ENCODE measurements at places on chromosomes 1 and 21.
A peak's percentile ranks its signal among the peaks of the same experiment; 100 is the strongest.

GRCh38 chr1:62444701-62445100, 7.9 kb downstream of the USP1 start:
- DNase-seq, result no peak

- DNase-seq, result no peak
These were observed 121.7 kb downstream of the ZZZ3 start for GRCh38 chr1:77560741-77561140.

GRCh38 chr1:186872291-186872690, 43.5 kb downstream of the PLA2G4A start:
- no peak for DNase-seq

DNA sequence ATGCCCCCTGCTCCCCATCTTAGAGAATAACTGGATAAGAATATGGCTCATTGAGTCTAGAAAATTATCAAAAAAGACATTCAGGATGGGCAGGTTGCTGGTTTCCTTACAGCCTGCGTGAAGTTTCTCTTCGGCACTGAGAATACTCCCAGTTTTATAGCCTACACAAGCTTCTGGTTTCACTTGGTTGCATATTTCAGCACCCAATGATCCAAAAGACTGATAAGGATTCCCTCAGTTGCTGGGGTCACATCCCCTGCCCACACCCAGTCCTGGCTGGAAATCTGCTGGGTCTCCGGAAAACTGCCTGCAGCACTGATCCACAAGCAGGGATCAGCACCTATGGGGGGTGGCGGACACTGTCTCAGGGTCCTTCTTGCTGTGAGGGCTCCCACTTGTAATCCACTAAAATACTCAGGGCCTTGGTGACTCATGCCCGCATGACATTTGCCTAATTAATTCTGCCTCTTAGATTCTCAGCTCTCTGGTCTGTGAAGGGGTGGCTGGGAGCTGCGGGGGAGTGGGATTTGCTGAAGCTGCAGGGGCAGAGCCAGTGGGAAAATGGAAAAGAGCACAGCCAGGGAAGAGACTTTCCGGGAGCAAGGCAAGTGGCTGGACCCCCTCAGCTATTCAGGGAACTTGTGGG, 142.5 kb downstream of the ZNF648 start:
- no peak for DNase-seq

DNA sequence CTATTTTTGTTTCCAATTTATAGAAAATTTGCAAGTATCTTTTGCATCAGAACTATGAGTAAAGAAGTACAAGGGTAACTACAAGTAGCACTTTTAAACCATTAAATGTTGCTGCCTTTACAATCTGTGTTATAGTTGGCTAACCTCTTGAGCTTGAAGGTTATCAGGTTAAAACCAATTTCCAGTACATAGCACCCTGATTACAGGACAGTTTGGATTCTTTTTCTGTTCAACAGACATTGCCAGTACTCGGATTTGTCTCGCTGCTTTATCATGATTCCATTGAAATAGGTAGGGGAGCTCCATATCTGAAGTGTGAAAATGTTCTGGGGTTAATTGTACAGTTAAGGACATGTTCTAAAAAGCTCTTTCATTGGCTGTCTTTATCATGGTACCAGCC, 40.0 kb downstream of the MIA3 start:
- no peak for DNase-seq

GRCh38 chr1:58735586-58735985, 35.7 kb upstream of the MYSM1 start:
- no peak for DNase-seq

DNA sequence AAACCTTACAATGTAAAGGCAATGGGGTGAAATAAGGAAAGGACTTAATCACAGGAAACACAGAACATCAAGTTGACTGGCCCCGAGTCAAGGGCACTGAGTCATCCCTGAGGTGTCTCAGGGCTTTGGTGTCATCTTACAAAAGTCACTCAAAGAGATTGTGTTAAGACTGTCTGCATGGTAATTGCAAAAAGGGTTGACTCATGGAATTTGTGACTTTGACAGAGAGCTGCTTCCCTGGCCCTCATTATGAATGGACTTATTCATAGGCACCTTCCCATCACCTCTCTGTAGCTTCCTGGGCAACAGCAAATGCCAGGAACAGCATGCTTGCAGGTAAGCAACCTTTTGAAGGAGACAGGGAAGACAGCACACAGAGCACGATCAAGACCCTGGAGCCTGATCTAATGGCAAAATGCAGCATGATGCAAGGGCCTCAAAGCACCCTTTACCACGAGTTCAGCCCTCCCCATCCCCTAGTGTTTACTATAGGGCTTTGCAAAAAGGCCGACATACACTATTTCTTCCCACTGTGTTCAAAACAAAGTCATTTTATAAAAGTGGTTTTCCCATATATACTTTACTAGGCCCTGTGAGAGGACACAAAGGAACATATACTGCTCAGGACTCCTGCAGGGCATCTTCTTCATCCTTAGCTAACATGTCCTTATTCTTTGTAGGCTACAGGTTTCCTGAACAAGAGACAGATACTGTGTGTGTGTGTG, 17.1 kb downstream of the ZP4 start:
- DNase-seq, result no peak

GRCh38 chr1:92277105-92277723, 21.6 kb downstream of the GLMN start:
- no peak for DNase-seq

GRCh38 chr21:38839328-38840286, 33.9 kb downstream of the ETS2 start:
- DNase-seq, result no peak

GRCh38 chr1:39080831-39081270, 54.7 kb downstream of the NDUFS5 start:
- DNase-seq, result no peak

DNA sequence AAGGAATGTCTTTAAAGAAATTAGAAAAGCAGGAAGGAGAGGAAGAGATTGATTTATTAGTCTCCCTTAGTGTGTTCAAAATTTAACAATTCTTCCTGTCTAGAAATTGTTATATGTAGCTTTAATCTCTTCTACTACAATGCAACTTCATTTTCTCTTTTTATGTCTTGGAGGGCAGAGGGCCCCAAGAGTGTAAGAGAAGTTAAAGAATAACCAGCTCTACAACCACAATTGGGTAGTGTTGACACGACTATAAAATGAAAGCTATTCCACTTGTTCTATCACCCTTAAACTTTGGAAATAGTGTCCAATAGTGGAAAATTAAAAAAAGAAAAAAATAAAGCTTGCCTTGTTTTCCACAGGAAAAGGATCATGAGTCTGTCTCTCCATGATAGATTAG, 82.6 kb upstream of the DPYD start:
- DNase-seq, result no peak

GRCh38 chr1:45383191-45383590, 43.0 kb upstream of the MUTYH start:
- DNase-seq, result no peak

DNA sequence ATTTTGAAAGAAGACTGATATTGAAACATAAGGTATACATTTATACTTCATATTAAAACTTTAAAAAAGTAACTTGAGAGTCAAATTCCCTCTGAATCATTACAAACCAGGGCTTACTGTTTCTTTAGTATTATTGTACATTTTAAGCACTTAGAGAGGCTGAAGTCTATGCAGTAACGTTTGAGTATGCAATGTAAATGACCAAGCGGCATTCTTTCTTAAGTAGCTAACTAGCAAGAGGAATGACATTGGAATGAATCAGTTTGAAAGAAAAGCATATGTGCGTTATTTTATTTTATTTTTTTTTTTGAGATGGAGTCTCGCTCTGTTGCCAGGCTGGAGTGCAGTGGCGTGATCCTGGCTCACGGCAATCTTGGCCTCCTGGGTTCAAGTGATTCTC, 24.3 kb downstream of the WNT2B start:
- no peak for DNase-seq

- peak; percentile 57 for DNase-seq
These were observed 5.2 kb upstream of the PIK3C2B start for GRCh38 chr1:204499511-204500468.

DNA sequence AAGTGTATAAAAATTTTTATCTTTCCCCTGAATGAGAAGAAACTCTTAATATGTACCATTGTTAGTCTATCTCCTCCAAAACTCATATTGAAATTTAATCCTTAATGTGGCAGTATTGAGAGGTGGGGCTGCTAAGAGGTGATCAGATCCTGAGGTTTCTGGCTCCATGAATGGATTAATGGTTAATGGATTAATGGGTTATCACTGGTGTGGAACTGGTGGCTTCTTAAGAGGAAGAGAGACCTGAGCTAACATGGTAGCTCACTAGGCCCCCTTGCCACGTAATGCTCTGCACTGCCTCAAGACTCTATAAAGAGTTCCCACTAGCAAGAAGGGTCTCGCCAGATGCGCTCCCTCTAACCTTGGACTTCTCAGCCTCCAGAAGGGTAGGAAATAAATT, 70.6 kb upstream of the ZBTB18 start:
- no peak for DNase-seq

DNA sequence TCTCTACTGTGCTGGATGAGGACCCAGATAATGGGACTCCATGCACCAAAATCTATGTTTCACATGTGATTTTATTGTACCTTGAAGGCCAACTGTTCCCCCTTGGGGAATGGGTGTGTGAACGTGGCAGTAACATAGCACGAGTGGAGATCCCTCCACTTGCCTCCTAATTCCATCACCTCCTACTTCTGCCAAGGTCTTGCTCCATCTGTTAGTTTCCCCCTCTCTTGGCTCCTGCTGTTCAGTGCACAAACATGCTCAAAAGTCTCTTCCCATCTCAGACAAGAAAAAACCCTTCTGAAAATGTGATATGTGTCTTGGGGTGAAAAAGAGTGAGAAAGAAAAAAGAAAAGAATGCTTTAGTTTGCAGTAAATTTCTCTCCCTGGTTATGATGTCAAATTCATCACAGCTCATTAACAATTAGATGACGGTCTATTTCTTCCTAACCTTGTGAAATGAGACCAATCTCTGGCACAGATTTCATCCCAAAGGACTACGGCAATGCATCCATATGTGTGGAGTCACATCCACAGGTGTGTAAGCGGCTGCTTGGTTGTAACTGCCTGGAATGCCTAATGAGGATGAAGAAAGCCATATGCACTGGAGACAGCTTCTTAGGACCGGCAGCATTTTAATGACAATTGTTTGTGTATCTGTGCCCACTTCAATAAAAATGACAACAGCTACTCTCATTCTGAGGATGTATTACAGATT, 79.3 kb upstream of the DIRAS3 start:
- DNase-seq, result no peak

GRCh38 chr1:53500204-53501064, 41.2 kb downstream of the DMRTB1 start:
- no peak for DNase-seq

GRCh38 chr1:2967329-2967725, 53.9 kb upstream of the ACTRT2 start:
- DNase-seq, result no peak

DNA sequence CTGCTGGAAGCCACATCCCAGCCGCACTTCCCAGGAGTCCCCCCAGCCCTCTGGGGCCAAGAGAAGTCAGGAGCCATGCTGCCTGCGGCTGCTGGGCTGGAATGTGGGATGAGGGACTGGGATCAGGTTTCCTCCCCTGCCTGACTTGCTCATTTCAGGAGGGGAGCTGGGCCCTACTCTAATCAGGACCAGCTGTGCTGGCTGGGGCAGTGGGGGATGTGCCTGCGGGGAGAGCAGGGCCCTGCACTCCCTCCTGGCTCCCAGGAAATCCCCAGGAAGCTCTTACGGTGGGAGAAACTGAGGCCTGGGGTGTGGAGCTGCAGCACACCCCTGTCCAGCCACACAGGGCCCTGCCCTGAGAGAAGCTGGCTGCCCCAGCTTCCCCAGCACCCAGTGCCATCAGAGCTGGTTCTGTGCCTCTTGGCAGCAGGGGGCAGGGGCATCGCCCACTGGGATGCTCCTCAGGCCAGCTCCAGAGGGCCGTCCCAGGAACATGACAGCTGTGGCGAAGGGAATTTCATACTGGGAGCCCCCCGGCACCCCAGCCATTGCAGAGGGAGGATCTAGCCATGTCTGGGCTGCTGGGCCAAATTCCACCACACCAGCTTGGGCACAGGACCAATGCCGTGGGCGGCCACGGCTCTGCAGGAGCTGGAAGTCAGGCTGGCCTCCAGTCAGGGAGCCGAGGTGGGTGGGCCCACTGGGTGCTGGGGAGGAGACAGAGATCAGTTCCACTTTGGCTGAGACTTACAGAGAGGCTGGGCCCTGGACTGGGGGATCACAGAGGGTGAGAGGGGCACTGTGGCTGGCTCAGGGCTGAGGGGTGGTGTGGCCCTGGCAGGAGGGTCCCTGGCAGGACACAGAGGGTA, 21.3 kb upstream of the PRSS38 start:
- DNase-seq, result peak; percentile 5

- no peak for DNase-seq
These were observed 11.9 kb downstream of the PTPN22 start for GRCh38 chr1:113859478-113860175.

GRCh38 chr1:88581703-88582102, 102.4 kb upstream of the PKN2 start:
- no peak for DNase-seq

- no peak for DNase-seq
These were observed 56.4 kb upstream of the ADORA3 start for GRCh38 chr1:111559736-111560279.

DNA sequence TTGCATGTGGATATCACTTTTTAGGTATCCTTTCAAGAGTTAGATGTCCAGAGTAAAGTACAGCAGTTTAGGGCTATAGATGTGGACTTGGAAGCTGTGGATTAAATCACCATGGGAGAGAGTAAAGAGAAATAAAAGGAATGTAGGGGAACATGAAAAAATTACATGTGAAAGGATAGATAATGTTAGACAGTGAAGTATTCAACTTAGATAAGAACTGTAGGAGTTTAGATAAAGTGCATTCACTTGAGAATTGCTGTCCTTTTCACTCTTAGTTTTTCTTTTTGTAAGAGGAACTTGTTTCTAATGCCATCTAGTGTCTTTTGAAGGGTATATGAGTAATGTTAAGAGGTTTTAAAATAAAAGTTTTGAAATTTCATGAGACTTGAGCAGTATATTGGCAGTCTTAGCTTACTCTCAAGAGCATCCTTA, 40.1 kb downstream of the MAST2 start:
- no peak for DNase-seq

DNA sequence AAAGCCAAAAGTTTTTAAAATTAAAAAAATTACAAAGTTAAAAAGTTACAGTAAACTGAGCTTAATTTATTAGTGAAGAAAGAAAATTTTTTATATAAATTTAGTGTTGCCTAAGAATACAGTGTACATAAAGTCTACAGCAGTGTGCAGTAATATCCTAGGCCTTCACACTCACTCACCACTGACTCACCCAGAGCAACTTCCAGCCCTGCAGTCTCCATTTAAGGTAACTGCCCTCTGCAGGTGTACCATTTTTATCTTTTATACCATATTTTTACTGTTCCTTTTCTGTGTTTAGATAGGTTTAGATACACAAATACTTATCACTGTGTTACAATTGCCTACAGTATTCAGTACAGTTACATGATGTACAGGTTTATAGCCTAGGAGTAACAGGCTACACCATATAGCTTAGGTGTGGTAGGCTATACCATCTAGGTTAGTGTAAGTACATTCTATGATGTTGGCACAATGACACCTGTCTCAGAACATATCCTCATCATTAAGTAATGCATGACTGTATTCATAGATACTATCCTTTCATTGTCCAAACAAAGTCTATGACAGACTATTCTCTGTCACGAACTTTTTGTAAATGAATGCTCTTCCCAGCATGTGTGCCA, 78.6 kb upstream of the PBX1 start:
- no peak for DNase-seq

Data from NCI-H524 treated with DMSO at 0.1 percent for 48 hours (cell line).